ENCODE measurements at places on chromosomes 11 and 22. TPM values are rescaled to one million over a fixed set of nuclear protein-coding genes. Genes with fewer than 3 reads are reported as not detected.

The CAVIN3 gene
- 14.0 TPM for polyA plus RNA-seq

DNA sequence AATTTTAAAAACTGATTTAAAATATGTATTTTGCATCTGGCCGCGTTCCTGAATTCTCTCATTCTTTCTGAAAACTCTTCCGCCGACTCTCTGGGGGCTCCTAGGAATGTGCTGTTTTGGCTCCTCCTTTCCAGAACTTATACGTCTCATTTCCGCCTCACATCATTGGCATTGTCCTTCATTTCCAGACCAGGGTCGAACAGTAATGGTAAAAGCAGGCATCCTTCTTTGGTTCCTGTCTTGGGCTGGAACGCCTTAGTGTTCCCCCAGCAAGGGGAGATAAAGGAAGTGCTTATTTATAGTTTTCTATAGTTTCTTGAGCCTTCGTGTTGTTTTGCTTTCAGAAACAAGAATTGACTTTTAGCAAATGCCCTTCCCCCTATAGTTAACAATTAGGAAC, 10.9 kb upstream of the TNNT3 start:
- no peak for DNase-seq

DNA sequence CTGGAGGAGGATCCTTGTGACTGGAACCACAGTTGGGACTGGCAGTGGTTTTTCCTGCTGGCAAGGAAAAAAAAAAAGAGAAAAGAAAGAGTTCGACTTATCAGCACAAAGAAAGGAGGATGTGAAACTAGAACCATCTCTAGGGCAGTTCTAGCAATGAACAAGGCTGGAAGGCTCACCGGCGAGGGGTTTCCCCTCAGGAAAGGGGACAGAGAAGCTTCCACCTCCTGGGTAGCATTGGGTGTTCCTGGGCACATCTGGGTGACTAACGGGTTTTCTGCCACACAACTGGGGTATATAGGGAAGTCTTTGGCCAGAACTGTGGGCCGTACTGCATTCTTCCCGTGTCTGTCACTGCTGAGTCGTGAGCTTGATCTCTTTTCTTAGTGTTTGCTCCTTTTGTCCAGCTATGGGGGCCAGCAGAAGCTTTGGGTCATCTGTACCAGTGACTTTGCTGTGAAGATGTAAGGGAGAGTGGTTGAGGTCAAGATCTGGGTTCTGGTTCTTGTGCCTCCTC, 109.4 kb upstream of the OR4B1 start:
- DNase-seq, result no peak

The MUC5B gene
- 0.04 TPM for polyA plus RNA-seq

The EFEMP2 gene
- polyA plus RNA-seq, result 96.5 TPM

DNA sequence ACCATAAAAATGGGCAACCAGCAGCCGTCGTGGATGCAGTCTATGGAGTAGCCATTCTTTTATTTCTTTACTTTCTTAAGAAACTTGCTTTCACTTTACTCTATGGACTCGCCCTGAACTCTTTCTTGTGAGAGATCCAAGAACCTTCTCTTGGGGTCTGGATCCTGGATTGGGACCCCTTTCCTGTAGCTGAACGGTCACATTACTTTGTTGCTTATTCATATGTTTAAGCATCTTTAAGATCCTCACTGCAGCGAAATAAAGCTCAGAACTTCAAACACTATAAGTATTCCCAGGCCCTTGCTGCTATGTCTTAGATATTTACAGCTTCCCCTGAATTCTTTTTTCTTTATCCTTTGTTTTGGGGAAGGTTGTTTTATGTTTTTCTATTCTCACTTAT, 187.8 kb upstream of the DDI1 start:
- no peak for DNase-seq

The ADM2 gene
- polyA plus RNA-seq, result 3.8 TPM

- no peak for DNase-seq
Measured at GRCh38 chr11:86748296-86748695, 52.0 kb upstream of the PRSS23 start.

GRCh38 chr22:45262931-45263462, 21.8 kb upstream of the UPK3A start:
- DNase-seq, result no peak

DNA sequence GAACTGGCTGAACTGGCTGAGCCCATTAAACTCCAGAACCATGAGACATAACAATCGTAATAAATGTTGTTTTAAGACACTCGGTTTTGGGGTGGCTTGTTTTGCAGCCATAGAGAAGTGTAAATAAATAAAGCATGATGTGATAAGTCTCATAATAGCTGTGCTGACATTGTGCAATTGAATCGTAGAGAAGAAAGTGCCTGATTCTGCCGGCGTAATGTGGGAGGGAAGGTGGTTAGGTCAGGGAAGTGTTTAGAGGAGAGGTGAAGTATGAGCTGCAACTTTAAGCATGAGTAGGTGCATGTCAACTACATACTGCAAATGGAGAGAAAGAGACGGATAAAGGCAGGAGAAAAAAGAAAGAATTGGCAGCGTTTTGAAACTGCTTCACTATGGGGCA, 217.1 kb downstream of the BLID start:
- no peak for DNase-seq

GRCh38 chr22:29313576-29314466, 1.7 kb downstream of the RASL10A start:
- no peak for DNase-seq

The SSH3 gene
- polyA plus RNA-seq, result 17.4 TPM

DNA sequence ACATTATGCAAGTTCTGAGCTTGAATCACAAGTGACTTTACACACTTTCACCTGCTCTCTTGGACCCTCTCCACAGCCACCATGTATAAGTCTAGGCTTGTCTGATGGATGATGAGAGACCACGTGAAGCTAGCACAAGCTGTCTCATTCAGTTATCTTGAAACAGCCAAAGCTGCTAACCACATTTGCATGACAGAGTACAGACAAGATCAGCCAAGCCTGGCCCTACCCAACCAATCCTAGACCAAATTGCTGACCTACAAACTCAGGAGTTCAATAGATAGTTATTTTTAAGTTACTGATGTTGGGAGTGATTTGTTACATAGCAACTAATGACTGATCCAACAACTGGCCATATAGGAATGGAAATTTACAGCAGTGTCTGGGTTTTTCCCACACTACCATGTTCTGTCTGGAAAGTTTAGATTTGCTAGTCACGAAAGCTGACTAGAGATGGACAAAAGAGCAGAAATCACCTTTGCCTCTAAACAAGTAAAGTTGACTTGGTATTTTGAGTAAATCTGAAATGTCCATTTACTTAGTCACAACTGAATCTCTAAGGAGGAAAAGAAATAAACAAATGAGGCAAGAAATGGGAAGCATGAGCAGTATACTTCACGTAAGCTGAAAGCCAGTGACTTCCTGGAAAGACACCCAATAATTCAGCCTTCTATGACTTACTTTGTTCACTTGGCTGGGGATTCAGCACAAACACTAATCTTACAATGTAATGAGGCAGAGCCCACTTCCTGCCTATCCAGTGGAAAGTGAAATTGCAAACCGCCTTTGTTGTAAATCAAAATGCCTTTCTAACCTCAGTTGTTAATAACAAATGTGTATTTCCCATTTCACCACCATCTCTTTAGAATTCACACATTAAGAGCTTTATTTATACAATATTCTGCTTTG, 101.7 kb downstream of the FAM181B start:
- no peak for DNase-seq

The SEPTIN3 gene
- 6.8 TPM for polyA plus RNA-seq

The OR4D5 gene
- not detected for polyA plus RNA-seq

The HIKESHI gene
- polyA plus RNA-seq, result 50.2 TPM

The C11orf68 gene
- polyA plus RNA-seq, result 47.6 TPM

GRCh38 chr11:44833877-44834452, 107.2 kb downstream of the TSPAN18 start:
- DNase-seq, result no peak

- DNase-seq, result no peak
Measured at GRCh38 chr22:41725510-41726110, 26.3 kb downstream of the MEI1 start.
